Myocyte (in vitro differentiated cells): ENCODE measurements at places on chromosomes 3 and 15.

- no peak for DNase-seq
These were observed 143.1 kb upstream of the ARRDC4 start for GRCh38 chr15:97817276-97817890.

- DNase-seq: no peak
These were observed 47.1 kb upstream of the TERB2 start for GRCh38 chr15:44909423-44909822.

DNA sequence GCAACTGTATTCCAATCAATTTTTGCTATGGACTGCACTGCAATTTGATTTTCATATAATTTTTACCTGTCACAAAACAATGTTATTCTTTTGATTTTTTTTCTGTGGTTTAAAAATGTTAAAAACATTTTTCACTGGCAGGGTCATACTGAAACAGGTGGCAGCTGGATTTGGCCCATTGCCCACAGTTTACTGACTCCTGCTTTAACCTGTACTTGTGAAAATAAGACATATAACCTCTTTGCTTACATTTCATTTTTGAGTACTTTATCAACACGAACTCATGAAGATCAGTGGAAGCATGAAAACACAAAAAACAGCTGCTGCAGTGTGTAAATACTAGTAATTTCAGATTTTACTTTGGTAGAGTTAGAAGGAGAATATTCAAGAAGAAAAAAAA, 313.1 kb downstream of the WDR72 start:
- no peak for DNase-seq

GRCh38 chr3:13263770-13264467, 156.2 kb downstream of the NUP210 start:
- no peak for DNase-seq

- no peak for DNase-seq
These were observed 52.3 kb upstream of the PRR20G start for GRCh38 chr3:127339928-127340861.
